ENCODE measurements at places on chromosomes 4 and X.

- DNase-seq = peak; percentile 42
These were observed 331.5 kb upstream of the EMCN start for GRCh38 chr4:100849319-100849718.

DNA sequence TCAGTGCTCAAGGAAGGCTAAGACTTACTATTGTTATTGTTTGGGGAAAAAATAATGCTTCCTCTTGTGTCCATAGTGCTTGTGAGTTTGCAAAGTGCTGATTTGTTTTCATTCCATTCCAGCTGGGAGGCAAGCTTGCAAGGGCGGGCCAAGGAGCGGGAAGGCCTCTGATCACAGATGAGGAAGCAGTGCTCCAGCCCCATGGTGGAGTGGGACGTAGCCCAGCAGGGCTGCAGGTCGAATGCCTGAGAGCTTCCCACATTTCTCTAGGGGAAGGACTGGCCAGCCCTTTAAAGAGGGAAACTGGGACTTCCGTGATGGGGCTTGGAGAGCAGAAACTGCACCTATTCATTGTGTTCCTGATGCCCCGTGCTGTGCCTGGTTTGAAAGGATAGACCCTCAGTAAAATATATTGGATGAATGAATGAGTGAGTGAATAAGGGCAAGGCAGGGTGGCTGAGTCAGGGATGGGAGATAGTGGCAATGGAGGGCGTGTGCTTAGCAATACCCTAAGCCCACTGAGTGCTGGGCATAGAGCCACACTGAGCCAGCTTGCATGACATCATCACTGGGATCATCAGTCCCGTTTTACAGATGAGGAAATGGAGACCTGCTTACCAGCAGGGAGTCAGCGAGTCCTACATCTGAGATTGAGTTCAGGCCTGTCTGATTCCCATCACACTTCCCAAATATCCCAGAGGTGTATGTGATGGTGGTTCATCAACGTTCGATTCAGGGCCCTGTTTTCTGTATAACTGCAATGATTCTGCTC lies 17.9 kb upstream of the NSG1 start:
- DNase-seq = no peak

- DNase-seq = no peak
These were observed 125.7 kb downstream of the CAMK2D start for GRCh38 chr4:113635739-113636437.

DNA sequence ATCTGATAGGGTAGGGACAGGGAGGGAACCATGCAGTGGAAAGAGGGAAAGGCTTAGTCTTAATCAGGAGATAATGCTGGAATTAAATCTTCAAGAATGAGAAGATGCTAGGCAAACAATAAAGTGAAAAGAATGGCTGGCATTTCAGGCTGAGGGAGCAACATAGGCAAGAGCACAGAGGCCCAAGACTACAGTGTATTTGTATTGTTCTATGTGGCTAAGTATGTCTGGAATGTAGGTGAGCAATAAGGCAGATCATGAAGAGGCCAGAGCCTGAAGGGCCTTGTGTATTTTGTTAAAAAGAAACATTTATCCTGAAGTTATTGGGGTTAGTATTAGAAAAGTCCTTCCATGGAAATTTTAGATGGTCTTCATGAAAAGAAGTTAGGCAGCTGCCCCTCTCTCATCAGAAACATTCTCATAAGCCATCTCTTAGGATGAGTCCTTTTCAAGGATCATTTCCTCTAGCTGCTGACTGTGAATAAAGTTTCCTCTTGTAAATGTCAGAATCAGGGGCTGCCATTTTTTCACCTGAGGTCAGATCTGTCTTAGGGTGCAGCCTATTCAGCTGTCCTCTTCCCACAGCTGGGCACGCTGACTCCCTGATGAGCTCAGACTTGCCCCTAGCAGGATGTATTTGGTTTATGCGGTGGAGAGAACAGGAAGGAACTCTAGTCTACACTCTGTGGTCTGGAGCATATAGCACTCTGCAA lies 46.3 kb downstream of the ATP10D start:
- no peak for DNase-seq

- DNase-seq = no peak
These were observed 12.5 kb downstream of the RASGEF1B start for GRCh38 chr4:81459228-81459627.

DNA sequence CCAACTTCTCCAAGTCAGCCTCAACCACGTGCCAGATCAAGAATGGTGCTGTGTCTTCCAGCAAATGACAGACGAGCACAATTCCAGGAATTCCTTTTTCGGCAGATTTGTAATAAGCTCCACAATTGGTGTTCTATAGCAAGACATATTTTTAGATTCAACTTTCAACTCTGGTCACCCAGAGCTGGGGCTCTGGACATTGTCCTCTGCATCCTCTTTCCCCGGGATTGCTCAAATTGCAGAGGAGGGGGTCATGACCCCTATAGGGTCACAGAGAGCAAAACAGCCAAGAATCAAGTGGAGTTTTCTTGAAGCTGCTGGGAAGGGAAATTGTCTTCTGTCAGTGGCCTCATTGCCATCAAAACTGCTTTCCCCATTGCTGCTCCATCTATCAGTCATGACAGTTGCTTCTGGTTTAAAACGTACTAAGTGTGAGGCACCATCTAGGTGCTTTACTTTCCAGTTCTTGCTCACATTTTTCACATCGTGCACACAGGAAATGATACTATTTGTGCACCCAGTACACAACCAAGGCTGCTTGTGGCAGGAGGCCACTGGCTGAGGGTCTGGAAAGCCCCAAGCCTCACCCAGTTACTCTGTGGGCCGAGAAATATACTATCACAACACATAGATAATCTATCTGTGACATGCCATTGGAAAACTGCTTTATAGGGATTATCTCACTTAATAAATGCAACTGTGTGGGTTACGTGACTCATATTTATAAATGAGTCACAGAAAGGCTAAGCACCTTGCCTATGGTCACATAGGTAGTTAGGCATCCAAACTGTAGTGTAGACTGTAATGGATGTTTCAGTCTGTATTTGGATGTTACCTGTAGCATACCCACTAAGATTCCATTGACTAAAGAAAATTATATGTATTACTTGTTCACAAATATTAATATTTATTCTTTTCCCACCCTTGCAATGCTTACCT lies 91.7 kb upstream of the PHOX2B start:
- DNase-seq = no peak

GRCh38 chr4:39096847-39097246 lies 34.8 kb downstream of the KLHL5 start:
- DNase-seq = no peak

GRCh38 chr4:26081795-26082498 lies 167.9 kb downstream of the SMIM20 start:
- no peak for DNase-seq

DNA sequence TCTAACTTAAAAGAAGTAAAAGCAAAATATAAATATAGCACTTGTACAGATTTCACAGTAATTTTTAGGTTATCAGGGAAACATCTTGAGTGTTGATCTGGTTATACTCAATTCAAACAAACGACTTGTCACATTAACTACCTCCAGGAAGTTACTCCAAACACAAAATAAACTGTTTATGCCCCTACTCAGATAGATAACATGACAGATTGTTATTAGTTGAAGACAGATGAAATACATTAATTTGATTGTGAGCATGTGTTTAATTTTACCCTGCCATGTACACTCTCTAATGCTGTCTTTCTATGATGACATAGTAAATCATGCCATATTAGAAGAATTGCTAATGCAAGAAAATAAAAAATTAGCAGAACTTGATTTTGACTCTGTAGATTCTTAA lies 88.0 kb downstream of the RAB28 start:
- DNase-seq = no peak

GRCh38 chr4:39369301-39369700 lies 3.1 kb upstream of the RFC1 start:
- DNase-seq = no peak

GRCh38 chrX:1528884-1529203 lies 8.1 kb downstream of the P2RY8 start:
- DNase-seq = no peak

- no peak for DNase-seq
These were observed 182.9 kb downstream of the RELL1 start for GRCh38 chr4:37503261-37503660.

GRCh38 chr4:82559735-82560120 lies 2.1 kb downstream of the TMEM150C start:
- no peak for DNase-seq

DNA sequence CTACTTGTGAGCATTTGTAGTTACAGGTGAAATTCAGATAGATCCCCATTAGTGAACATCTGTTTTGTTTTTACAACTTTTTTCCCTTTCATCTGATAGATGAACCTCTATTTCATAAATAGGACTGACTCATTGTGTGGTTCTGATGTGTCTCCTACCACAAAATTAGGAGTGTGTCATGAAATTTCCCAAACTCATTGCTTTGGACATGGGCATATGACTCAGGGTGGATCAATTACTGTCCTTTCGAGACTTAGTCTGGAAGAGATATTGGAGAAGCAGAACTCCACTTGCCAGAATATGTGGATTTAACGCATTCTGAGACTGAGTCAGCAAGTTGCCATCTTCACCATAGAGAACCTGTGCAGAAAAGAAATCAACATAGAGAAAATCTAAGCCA lies 53.5 kb upstream of the PCDH10 start:
- DNase-seq = no peak

- no peak for DNase-seq
These were observed 159.3 kb downstream of the PTCHD1 start for GRCh38 chrX:23493941-23494374.

GRCh38 chr4:184913356-184914143 lies 87.8 kb upstream of the ACSL1 start:
- DNase-seq = no peak

- no peak for DNase-seq
These were observed 1.2 kb downstream of the GPC3 start for GRCh38 chrX:133983974-133984845.

DNA sequence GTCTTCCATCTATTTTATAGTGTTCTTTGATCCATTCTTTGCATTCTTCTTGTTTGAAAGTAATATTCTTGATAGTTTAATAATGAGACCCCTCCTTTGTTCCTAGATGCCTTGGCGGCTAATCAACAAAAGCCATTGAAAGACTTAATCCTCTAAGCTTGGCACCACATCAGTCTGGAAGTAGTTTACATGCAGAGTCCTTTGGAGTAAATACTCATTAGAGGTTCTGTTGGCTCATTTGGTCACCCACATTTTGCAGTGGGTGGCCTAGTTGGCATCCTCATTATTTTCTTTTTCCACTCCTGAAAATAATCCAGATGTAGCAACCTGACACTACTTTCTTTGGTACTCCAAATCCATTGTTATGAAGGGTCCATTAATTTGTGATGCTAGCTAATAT lies 64.5 kb downstream of the DKK2 start:
- no peak for DNase-seq

DNA sequence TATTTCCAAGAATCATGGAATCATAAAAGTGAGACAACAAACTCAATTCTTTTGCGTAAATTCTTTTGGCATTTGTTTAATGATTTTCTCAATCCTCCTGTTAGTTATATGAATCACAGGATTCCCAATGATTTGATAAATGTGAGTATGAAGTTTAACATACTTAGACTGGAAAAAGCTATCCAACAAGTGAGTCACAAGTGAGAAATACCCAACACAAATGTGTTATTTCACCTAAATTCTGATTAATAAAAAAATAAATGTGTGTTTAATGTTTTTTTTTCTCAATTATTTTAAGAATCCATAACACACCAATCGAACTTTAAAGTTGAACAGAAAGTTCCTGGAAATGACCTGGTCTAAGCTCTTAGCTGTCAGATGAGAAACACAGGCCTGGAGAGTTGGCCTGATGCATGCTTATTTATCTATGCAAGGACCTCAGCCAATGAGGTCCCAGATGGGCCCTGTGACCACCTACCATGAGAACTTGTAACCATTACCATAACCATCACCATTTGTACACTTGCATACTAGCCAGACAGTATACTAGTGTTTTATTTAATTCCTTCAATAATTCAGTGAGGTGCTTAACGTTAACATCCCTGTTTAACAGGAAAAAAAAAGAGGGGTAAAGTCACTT lies 386.7 kb downstream of the SPRY1 start:
- DNase-seq = no peak

- no peak for DNase-seq
These were observed 19.4 kb downstream of the GABRA2 start for GRCh38 chr4:46370531-46370930.

GRCh38 chr4:102420563-102421398 lies 75.5 kb upstream of the SLC39A8 start:
- DNase-seq = no peak

DNA sequence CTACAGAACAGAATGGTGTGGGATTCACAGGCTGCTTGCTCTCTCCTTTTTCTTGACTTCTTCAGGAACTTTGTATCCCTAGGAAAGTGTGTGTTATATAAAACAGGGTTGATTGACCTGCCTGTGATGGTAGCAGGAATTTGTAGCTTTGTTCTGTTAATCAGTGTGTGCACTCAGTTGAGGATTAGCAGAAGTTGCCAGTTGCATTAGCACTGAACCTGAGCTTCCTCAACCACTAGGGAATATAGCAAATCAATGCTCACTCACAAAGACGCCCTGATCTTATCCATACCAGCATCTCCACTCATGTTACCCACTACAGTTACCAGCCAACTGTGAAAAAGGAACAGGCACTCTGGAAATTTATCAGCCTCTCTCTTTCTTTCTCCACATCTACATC lies 319.1 kb upstream of the EMCN start:
- no peak for DNase-seq

DNA sequence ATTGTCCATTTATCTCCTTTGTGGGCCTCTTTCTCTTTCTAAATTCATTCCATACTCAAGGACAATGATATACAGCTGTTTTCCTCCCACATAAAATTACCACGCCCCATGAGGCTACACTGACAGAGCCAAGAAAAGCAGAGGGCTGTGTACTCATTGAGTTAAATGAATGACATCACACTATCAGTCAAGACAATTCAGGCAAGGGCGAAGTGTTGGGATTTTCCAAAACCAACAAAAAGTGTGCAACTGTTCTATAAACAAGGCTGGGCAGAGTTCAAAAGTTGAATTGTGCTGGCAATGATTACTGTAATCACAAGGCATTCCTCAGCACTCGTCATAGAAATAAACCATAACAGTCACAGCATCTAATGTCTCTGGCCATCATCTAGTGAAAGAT lies 799.6 kb upstream of the DIAPH2 start:
- DNase-seq = no peak

GRCh38 chrX:44474410-44474809 lies 68.2 kb downstream of the FUNDC1 start:
- no peak for DNase-seq

DNA sequence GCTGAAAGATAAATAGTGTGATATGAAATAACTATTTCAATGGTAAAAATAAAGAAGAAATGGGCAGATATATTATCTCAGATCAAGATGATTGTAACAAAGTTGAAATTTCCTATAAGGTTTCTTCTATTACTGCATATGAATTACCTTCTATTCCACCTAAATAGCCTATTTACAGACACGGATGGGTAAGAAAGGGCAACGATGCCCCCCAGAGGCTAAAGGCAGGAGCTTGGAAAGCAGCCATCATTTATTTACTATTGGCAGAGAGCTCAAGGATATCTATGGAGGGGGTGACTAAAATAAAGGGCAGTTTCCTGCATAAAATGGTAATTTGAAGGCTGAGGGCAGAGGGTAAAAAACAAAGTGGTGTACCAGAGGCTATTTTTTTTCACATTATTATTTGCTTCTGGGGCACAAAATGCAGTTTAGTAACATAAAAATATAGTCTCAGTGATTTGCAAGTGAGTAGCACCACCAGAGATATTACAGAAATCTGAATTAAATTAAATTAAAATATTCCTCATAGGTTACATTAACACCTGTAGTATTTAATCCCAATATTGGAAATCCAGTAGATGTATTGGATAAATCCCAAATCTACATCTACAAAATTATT lies 123.1 kb downstream of the BTC start:
- DNase-seq = no peak

- DNase-seq = no peak
These were observed 127.7 kb downstream of the COL4A6 start for GRCh38 chrX:108310506-108310905.

Data from nucleus accumbens (tissue), 56 donors.